ENCODE measurements at places on chromosomes 7 and 10.

DNA sequence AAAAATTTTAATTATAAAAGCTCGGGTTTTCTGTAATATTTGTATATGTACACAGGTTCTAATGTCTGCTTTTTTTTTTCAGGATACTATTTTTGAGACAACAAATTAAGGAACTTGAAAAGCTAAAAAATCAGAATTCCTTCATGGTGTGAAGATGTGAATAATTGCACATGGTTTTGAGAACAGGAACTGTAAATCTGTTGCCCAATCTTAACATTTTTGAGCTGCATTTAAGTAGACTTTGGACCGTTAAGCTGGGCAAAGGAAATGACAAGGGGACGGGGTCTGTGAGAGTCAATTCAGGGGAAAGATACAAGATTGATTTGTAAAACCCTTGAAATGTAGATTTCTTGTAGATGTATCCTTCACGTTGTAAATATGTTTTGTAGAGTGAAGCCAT, 57.9 kb upstream of the BAMBI start:
- no peak for DNase-seq

DNA sequence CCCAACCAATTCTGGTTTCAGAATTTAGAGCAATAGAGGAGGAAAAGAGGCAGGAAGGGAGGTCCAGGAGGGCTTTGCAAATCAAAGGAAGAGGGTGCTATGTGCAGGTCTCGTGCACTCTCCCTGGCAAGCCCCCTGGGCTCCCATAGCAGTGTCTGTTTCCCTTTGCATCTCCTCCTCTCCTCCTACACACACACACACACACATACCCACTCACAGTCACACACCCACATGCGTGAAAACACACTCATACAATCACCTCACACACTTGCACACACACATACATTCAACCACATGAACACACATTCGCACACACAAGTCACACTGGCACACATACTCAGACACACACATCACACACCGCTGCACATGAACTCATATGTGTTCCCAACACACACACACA, 105.3 kb downstream of the OAT start:
- DNase-seq: no peak

DNA sequence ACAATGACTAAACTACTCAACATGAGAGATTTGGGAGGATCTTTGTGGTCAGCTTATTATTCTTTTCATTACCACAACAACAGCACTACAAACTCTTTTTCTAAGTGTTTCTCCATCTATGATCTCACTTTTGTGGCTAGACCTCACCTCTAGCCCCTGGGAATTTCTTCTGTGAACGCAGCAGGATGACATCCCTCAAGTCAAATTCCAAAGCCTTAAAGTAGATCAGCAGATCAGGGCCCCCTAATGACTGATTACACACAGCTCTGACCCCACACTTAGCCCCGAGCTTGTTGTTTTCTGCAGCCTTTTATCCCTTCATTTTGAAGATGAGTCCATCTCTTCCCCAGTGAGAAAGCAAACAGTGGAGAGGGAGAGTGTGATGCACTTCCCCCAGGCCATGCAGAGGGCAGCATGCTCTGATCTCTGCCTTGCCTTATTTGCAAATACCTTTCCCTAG, 27.3 kb downstream of the TFAM start:
- peak; percentile 94 for DNase-seq

GRCh38 chr10:109741712-109742111, 181.6 kb downstream of the XPNPEP1 start:
- DNase-seq: no peak

- DNase-seq: peak; percentile 25
Measured at GRCh38 chr7:1090686-1091643, 3.1 kb downstream of the GPER1 start.

DNA sequence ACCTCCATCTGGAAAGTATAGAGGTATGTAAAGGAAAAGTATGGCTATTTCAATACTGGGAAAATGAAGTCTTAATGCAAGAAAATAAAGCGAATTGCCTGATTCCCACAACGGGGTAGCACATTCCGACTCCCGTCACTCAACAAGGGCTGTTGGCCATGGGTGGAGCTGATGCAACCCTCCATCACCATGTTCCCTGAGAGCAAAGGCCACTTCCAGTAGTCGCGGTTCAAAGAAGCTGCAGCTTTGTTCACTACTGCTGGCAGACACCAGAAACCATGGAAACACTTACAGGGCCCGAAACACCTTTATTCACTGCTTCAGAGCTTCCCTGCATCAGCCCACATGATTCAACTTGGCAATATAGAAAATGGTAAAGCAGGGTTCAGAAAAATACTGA, 44.0 kb downstream of the TMEM26 start:
- DNase-seq: no peak

GRCh38 chr7:148903504-148903903, 19.4 kb upstream of the EZH2 start:
- no peak for DNase-seq

- no peak for DNase-seq
Measured at GRCh38 chr7:158067219-158067930, 520.2 kb downstream of the PTPRN2 start.

DNA sequence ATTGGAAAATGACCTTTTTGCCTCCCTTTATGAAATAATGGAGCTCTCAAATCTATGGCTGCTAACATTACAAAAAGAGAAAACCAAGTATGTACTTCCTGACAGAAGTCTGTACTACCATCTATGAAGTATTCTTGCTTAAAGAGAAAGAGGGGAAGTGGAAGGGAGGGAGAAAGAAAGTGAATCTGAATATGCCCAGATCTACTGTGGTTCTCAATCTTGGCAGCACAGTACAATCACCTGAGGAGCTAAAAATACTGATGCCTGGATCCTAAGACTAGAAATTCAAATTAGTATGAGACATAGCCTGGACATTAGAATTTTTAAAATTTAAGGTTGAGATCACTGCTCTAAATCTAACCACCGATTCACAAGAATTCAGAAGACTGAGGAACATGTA, 85.2 kb downstream of the IGF2BP3 start:
- DNase-seq: no peak

DNA sequence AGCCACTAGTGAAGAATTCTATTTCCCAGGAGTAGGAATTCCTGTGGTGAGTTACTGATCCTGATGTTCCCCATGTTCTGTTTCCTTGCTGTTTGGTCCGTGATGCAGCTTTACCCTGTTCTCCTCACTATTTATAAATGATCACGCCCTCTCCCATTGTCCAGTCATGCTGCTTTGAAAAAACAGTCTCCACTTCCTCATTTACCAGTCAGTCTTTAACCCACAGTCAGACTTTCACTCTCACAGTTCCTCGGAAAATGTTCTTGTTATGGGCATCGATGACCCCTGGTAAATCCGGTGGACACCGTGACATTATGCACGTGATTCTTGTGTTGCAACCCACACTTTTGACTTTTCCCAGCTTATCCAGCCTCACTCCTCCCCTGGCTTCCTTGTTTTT, 14.4 kb downstream of the SCIN start:
- DNase-seq: peak; percentile 51

DNA sequence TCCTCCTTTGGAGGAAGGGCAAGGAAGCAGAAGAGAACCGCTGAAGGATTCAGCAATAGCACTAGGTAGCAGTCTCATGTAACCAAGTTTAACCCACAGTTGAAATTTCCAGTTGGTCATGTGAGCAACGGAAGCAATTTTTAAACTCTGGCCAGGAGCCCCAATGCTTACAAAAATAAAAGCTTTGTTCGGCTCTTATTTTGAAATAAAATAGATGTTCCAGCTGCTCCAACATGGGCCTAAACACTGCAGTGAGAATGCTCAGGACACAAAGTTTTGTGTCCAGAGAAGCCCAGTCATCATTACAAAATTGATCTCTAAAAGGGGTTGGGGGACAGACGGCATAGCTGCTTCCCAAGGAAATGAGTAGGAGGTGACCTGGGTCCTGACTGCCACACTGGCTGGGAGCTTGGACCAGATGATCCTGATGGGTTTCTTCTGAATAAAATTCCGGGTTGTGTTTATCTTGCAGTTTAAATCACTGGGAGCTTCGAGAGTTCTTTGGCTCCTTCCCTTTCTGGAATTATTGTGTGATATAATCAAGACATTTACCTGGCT, 452 bp upstream of the TMEM140 start:
- no peak for DNase-seq

- DNase-seq: no peak
Measured at GRCh38 chr10:43145311-43145710, 7.1 kb downstream of the CSGALNACT2 start.

GRCh38 chr7:35256256-35257175, 2.6 kb upstream of the TBX20 start:
- no peak for DNase-seq

- no peak for DNase-seq
Measured at GRCh38 chr7:85177316-85177715, 9.5 kb downstream of the SEMA3D start.

GRCh38 chr7:30800785-30801252, 29.6 kb downstream of the MINDY4 start:
- peak; percentile 47 for DNase-seq

- no peak for DNase-seq
Measured at GRCh38 chr7:17710312-17710711, 230.0 kb downstream of the SNX13 start.

- no peak for DNase-seq
Measured at GRCh38 chr7:129169686-129170440, 18.6 kb upstream of the SMO start.

DNA sequence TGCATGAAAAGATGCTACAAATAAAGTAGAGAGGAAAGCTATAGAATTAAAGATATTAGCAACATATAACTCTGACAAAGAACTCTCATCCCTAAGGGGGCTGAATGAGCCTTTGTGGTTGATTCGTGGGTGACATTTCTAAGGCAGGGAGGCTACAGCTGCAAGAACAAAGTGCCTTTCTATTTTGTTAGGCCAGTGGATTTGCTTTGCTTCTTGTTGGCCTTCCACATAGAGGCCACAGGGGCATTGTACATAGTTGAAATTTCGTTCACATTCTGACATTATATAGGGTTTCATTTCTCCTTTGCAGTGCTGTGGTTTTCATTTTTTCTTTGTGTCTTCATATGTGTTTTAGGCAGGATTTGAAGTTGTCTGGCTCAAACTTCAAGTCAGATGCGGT, 819.2 kb upstream of the C7orf33 start:
- no peak for DNase-seq

DNA sequence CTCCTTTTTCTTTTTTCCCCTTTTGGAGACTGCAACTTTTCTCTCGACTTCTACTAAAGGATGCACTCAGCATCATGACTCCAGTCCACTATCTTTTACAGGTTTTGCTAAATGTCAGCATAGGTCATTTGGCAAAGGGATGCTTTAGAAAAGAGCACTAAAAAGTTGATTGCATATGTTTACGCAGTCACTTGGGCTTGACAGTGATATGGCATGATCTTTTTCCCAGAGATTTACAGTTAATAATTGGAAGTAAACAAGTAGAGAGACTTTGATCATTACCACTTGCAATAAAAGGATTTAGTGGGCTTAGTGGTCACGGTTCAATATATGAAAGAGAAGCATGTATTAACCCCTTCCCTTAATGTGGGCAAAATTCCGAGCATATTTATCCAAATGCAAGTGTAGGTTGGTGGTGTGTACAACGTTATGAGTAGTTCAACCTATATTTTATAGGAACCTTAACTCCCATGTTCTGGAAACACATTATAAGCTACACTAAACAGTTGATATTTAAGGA, 1.8 kb downstream of the BMI1 start:
- no peak for DNase-seq

- no peak for DNase-seq
Measured at GRCh38 chr10:113585949-113586348, 33.1 kb downstream of the HABP2 start.

GRCh38 chr10:73218431-73219191, 28.4 kb downstream of the DNAJC9 start:
- DNase-seq: no peak

DNA sequence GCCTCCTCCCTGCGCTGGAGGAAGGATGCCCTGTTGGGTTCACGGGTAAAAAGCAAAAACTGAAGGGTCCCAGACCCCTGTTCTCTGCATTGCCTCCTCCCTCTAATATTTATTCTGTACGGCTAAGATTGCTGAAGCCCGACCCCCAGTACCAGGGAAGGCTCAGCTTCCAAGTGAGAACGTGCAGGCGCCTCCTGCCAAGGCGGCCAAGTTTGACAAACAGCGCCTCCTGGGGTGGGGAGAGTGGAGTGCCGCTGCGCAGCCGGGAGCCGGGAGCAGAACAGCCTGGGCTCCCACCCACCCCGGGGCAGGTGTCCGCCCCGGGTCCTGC, 4.7 kb upstream of the EBF3 start:
- no peak for DNase-seq

- DNase-seq: peak; percentile 34
Measured at GRCh38 chr7:41051535-41051934, 651.4 kb downstream of the INHBA start.

DNA sequence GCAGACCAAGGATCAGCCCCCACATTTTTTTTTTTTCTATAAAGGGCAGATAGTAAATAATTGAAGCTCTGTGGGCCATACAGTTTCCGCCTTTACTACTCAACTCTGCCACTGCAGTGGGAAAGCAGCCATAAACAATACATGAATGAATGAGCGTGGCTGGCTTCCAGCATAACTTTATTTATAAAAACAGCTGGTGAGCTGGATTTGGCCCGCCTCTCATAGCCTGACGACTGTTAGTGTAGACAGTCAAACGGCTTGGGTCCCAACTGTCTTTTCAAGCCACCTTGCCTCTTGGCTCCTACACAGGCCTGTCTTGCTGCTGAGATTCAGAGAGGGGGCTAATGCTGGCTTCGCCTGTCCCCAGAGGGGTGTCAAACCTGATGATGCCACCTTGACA, 169.8 kb upstream of the GPR26 start:
- DNase-seq: no peak

DNA sequence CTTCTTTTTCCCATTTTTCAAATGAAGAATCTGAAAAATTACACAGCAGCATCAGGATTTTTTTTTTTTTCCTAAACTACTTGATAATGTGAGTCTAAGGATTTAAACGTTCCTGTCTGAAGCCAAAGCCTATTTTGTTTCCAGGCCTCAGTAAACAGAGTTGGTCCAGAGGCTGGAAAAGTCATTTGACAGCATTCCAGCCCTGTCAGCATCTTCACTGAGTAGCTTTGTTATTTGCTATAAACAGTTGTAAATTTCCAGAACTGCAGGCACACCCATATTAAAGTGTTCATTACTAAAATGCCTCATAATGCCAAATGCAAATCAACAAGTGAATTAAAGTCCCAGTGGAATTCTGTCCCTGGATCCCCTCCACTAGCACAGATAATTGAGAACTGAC, 35.5 kb upstream of the KMT2E start:
- DNase-seq: no peak

DNA sequence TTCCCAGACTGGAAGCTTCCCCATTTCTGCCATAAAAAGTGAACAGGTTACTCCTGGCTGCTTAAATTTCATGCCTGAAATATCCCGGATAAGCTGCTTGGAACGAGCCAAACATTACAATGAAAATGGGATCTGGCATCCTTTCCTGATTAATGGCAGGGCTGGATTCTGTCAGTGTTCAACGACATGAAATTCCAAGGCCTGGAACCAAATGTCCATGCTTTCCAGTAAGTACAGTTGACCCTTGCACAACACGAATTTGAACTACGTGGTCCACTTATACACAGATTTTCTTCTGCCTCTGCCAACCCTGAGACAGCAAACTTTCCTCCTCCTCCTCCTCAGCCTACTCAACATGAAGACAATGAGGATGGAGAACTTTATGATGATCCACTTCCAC, 65.4 kb downstream of the SGMS1 start:
- peak; percentile 69 for DNase-seq

All from astrocyte (in vitro differentiated cells and primary cell).